CD4-positive, alpha-beta T cell treated with Interleukin-21 for 1 hour (primary cell): ENCODE measurements at places on chromosomes 3 and 15.
A peak's percentile ranks its signal among the peaks of the same experiment; 100 is the strongest.

DNA sequence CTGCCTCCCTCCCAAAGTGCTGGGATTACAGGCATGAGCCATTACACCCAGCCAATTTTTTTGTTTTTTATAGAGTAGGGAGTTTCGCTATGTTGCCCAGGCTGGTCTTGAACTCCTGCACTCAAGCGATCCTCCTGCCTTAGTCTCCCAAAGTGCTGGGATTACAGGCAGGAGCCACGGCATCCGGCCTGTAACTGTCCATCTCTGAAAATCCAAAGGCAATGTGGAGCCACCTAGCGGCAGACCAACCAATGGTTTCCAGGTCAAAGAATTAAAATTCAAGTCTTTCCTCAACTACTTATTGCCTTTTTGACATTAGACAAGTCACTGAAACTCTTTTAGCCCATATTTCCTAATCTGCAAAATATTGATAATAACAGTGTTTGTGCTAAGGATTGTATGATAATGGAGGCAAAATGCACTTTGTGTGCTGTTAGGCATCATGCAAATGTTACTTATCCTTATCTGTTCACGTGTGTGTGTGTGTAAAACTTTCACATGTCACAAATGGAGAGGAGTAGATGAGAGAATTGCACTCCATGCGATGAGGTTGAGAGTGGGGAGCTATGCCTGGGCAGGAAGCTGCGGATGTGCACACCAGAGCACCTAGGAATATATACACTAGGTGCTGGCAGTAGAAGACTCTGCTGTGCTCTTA is 48.7 kb downstream of the COL8A1 start:
- DNase-seq: no peak

DNA sequence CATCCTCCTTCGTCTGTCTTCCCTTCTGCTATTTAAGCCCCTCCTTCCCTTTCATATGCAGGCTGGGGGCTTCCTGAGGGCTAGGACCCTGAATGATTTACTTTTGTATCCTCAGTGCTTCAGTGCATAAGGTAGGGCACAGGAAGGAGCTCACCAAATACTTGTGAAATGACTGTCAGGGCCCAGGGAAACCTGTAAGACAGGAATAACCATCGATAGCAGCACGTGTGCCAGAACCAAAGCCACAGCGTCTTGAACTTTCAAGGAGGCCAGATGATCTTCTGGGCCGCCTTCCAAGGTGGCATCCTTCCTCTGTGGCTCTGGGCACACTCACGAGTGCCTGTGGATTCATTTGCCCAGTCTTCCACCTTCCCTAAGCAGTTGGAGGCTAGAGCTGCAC is 3.9 kb downstream of the TMED3 start:
- DNase-seq: no peak

DNA sequence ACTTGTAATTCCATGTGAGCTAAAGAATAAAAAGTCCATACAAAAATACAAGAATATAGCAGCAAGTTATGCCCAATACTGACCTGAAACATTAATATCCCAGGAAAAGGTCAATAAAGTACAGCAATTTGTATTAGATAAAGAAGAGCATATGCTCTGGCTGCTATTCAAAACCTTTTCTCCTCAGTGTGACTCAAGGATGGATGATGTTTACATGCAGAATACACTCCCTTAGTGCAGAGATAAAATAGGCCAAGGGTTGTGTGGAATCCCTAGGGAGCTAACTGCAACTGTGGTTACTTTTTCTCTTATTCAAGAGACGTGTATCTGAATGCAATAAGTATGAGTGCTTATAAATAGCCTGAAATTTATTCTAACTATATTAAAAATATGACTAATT is 78.7 kb downstream of the SLC9A9 start:
- DNase-seq: no peak

- DNase-seq: no peak
These were observed 273.5 kb downstream of the AGBL1 start for GRCh38 chr15:86353213-86353612.

- DNase-seq: no peak
These were observed 396.3 kb downstream of the IL5RA start for GRCh38 chr3:2713923-2714322.

- no peak for DNase-seq
These were observed 224.8 kb downstream of the RPLP1 start for GRCh38 chr15:69677403-69677802.

GRCh38 chr3:37255990-37256308 is 81.6 kb upstream of the LRRFIP2 start:
- DNase-seq: no peak

- no peak for DNase-seq
These were observed 2.5 kb downstream of the ALDH1A2 start for GRCh38 chr15:58062983-58063382.

DNA sequence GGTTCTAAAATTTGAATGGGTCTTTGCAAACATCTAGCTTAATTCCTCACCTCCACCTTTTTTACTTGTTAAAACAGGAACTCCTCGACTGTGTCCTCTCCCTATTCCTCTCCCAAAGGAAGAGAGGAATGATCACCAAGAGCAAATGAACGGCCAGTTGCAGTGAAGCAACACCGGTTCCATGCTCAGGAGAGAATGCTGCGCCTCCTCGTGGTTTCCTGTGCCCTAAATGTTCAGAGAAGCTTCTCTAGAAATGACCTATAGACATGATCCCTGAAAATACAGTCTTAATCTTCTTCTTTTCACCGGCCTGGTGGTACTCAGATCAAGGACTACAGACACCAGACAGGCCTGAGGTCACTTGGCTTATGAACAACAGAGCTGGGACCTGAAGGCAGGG is 65.1 kb upstream of the GUCA1C start:
- DNase-seq: no peak

GRCh38 chr15:75578948-75579920 is at the start of gene PTPN9:
Gene PTPN9, minus strand, starts transcription at chr15:75579315. Its CDS starts 539 bp downstream, at chr15:75578776.
- peak; percentile 72 for DNase-seq

DNA sequence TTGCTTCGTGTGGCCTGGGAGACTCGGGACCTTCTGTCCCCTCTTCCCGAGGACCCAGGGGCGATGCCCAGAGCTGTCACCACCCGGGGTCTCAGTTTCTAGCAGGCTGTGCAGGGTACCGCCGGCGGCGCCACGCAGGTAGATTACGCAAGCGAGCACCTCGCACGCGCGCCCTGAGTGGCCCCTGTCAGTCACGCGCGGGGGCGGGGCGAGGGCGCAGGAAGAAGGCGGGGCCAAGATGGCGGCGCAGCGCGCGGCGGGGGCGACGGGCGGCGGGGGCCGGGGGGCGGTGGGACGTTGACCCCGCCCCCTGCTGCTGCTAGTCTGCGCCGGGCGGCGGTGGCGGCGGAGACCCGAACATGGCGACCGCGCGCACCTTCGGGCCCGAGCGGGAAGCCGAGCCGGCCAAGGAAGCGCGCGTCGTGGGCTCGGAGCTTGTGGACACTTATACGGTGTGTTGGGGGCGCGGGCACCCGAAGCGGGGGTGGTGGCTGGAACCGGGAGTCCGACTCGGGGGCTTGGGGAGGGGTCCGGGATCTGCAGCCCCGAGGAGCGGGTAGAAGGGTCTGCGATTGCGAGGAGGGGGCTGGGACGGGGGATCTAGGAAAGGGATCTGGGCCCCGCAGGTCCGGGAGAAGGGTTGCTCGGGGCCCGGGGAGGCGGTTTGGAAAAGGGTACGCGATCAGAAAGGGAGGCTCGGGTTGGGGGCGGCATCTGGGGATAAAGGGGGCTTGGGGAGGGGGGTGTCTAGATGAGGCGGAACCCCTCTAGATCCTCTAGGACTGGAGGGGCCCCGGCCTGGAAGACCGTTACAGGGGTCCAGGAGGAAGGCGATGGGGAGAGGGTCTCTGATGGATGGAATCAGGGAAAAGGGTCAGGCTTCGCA is at the start of gene NISCH:
Gene NISCH, plus strand, starts transcription at position 322 of the 886 bp plus-strand sequence. Its CDS starts 38 bp downstream, at position 360.
- peak; percentile 97 for DNase-seq

GRCh38 chr3:49465270-49466034 is 4.6 kb upstream of the DAG1 start:
- no peak for DNase-seq

- DNase-seq: no peak
These were observed 239.3 kb upstream of the GBE1 start for GRCh38 chr3:82000773-82001172.

DNA sequence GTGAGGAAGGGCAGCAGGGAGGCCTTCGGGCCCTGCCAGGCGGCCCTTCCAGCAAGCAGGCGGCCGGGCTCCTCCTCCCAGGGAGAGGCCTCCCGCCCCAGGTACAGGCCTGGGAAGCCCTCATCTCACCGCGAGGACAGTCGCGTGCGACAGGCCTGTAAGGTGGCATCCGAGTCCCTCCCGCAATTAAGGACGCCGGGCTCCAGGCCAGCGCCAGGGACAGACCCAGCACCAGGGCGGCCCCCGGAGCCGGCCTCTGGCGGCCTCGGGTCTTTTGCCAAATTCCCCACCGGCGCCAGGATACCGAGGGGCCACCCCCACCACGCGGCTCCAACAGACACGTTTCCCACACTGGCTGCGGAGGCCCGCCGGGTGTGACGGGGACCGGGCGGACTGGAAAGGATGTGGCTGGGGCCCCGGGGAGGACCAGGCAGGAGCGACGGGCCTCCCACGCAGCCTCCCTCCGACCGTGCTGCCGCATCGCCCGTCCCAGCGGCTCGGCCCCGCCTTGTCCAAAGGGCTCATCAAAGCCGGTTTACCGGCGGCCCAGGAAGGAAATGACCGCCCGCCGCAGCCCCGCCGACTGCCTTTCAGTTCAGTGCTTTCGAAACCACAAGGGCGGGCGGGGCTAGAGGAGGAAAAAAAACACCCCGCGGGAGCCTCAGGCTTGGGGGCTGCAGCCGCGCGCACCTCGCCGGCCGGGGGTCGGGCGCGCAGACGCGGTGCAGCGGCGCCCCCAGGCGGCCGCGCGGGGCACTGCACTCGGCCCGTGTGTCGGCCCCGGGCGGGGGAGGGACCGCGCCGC is 11.3 kb downstream of the XXYLT1 start:
- DNase-seq: peak; percentile 93

- DNase-seq: no peak
These were observed 10.9 kb upstream of the LZTFL1 start for GRCh38 chr3:45852828-45853227.

- no peak for DNase-seq
These were observed 30.9 kb downstream of the CDC25A start for GRCh38 chr3:48157202-48157840.

DNA sequence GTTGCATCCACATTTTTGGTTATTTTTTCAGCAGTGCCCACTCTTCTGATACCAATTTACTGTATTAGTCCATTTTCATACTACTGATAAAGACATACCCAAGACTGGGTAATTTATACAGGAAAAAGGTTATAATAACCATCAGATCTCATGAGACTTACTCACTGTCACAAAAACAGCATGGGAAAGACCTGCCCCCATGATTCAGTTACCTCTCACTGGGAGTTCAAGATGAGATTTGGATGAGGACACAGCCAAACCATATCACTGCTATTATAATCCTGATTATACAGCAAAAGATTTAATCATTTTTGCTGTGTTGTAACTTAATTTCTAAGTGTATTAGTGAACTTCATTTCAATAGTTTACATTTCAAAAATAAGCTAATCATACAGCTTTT is 6.6 kb downstream of the ZBED2 start:
- DNase-seq: no peak

GRCh38 chr15:95826412-95827195 is 503.9 kb upstream of the NR2F2 start:
- DNase-seq: peak; percentile 19
